ENCODE measurements at places on chromosomes 4 and X.

- no peak for DNase-seq
Observed at GRCh38 chrX:71282514-71283402, 677 bp upstream of the NONO start.

DNA sequence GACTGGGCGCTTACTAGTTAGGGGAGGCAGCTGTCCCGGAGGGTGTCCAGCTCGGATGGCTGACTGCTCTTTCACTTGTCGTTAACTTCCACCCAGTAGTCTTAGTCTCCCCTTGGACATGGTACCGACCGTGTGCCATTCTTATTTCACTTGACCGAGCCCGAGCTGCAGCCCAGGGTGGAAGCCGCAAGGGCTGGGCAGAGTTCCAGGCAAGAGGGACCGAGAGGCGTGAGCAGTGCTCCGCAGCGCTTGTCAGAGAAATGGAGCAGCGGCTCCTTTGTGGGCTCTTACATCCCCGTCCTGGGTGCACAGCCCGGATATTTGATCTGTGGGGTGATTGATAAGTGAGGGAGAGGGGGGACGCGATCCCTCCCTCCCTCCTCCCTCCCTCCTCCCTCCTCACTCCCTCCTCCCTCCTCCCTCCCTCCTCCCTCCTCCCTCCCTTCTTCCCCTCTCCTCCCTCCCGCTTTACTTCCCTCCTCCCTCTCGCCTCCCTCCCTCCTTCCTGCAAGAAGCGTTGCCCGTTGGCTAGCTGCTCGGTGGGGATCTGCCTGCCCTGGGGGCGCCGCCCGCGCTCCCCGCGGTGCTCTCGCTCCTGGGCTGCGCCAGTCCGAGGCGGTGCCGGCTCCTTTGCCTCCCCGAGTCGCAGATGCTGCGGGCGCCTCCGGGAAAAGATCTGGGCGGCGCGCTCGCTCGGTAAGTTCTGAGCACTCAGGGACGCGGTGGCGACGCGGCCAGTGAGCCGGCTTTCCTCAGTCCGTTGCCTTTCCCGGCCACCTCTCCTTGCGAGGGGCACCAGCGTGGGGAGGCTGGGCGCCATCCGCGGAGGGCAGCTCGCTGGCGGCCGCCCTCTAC lies at the start of gene SLITRK2:
Gene SLITRK2, plus strand, starts transcription at position 499 of the 855 bp plus-strand sequence. CDS start 4,597 bp downstream, outside the sequence.
- DNase-seq: no peak

- DNase-seq: no peak
Observed at GRCh38 chr4:108427946-108428485, 192.4 kb upstream of the RPL34 start.

- no peak for DNase-seq
Observed at GRCh38 chr4:7124689-7125442, 57.0 kb upstream of the GRPEL1 start.

DNA sequence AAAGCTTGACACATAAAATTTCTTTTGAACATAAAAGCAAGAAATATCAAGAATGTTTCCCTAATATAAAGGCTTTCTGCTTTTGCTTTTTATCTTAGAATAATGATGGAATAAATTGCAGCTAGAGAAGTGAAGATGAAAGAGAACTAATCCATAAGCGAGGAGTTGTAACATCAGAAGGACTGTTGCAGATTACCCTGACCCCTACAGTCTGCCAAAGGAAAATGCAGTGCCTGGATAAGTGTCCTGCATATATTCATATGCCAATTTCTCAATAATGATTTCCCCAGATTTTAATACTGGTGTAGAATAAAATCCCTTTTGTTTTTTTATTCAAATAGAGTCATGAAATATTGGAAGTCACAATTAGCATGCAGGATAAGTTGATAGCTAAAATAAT lies 115.9 kb downstream of the MAGEC2 start:
- peak; percentile 18 for DNase-seq

Measured in Kasumi-1 (cell line).